ENCODE measurements at places on chromosomes 1 and 21.

DNA sequence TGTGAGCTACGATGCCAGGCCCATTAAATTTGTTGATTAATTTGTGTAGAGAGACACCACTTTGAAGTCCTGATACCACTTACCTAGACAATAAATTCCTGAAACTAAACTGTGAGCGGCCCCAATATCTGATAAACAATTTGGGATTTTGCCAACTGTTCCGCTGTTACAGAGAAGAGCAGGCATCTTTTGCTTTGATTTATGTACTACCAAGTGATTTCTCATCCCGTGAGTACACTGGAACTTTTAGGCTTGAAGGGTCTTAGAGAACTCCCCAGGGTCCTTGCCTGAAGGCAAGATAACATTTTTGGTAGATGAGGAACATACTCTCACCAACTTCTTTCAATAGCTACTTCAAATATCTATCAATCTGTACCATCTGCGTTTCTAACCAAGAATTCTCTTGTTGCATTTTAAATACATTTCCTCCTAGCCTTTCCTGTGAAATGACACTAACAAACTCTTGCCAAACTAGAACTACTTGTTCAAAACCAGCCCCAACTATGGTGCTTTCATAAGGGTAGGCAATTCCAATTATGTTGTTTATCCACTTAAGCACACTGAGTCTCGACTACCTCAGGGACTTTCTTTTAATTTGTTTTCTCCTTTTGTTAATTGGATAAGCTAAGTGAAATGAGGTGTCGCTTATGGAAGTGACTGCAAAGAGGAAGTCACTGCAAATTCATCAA lies 23.2 kb upstream of the SLC30A1 start:
- DNase-seq = no peak

- DNase-seq = no peak
Measured at GRCh38 chr21:37087188-37087587, 14.1 kb downstream of the TTC3 start.

- no peak for DNase-seq
Measured at GRCh38 chr1:34603594-34603993, 151.3 kb upstream of the GJB5 start.

- no peak for DNase-seq
Measured at GRCh38 chr1:119779869-119780356, 11.2 kb upstream of the HMGCS2 start.

DNA sequence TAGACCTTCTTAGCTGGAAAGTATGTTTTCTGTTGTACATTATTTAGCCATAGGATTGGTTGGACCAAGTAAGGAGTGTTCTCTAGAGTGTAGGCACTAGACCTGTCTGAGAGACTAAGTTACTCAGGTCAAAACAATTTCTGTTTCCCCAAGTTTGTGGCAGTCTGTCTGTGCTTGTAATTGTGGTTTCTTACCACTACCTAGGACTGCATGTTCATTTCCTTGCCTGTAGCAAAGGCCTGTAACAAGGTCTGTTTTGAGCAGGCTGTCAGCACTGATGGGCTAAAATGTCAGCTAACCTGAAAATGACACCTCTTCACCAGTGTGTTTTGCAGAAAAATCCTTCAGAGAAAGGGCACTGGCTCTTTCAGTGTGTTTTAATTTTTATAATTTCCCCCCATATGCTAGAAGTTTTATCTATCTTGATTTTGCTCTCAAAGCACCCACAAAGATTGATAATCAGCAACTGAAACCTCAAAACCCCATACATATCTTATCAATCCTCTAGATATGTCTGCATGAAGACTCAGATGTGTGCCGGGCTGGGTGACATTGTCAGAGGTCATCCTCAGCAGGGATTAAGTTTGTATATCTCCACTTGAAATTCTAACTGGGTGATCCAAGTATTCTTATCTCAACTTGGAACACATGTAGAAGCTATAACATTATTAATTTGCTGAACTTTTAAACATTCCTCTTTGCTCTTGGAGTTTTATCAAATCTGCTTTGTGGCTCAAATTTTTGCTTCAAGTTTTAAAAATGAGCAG lies 50.7 kb upstream of the ST6GALNAC3 start:
- no peak for DNase-seq

DNA sequence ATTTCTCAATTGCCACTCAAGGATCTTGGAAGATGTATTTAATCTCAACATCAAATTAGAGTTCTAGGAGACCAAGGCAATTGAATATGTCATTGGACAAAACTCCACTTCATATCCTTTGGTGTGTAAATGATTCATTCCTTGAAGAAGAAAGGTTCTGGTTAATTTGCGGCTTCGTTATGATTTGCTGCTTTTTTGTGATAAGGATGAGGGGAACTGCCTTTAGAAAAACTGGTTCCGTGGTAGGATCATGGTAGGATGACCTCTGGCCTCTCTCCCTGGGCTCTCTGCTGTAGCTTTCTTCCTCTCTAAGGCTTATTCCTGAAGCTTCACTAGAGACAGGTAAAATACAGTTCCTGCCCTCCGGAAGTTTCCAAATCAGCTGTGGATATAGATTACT lies 51.5 kb upstream of the ERRFI1 start:
- no peak for DNase-seq

GRCh38 chr1:218330043-218330623 lies 15.0 kb upstream of the TGFB2 start:
- peak; percentile 22 for DNase-seq

- DNase-seq = no peak
Measured at GRCh38 chr1:2506007-2506860, 20.2 kb downstream of the PANK4 start.

- DNase-seq = no peak
Measured at GRCh38 chr1:23322770-23323169, 21.3 kb downstream of the HNRNPR start.

Measured in Panc1 (cell line).